Ovary (tissue), 10 donors: ENCODE measurements at places on chromosomes 2 and 18. TPM values are rescaled to one million over a fixed set of nuclear protein-coding genes. Genes with fewer than 3 reads are reported as not detected.

GRCh38 chr2:227853204-227853629 lies 18.2 kb upstream of the DAW1 start:
- H3K4me3 ChIP-seq: no peak overlapping the region
- no peaks in the 10 kb centered on the region for H3K27me3 ChIP-seq
- H3K36me3 ChIP-seq: no peaks in the 10 kb centered on the region
- no peak overlapping the region for H3K27ac ChIP-seq
- no peaks in the 10 kb centered on the region for H3K4me1 ChIP-seq
- no peak for DNase-seq

- H3K36me3 ChIP-seq: no peaks in the 10 kb centered on the region
- H3K4me1 ChIP-seq: no peaks in the 10 kb centered on the region
- no peak overlapping the region for H3K4me3 ChIP-seq
- DNase-seq: no peak
These were observed 52.9 kb downstream of the NR4A2 start for GRCh38 chr2:156279446-156280150.

DNA sequence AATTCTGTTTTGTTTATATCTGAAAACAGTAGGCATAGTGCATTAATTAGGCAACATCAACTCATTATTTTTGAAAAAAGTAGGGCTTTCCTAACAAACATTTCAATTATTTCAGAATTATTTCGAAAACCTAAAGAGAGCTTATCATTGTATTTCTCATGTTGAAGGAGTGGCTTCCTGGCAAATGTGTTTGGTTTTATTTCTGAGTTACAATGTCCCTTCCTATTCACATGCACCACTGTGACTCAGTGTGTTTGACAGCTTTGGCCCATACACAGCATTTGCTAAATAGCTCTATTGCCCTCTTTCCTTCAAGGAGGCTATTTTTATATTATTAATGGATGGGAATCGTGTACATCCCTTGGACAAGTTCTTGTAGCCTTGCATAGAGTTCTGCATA lies 205.9 kb downstream of the PTGR3 start:
- peaks cover 6% of the 10 kb centered on the region for H3K4me1 ChIP-seq
- no peak overlapping the region for H3K27ac ChIP-seq
- no peak overlapping the region for H3K4me3 ChIP-seq
- no peak for DNase-seq
- no peaks in the 10 kb centered on the region for H3K36me3 ChIP-seq

DNA sequence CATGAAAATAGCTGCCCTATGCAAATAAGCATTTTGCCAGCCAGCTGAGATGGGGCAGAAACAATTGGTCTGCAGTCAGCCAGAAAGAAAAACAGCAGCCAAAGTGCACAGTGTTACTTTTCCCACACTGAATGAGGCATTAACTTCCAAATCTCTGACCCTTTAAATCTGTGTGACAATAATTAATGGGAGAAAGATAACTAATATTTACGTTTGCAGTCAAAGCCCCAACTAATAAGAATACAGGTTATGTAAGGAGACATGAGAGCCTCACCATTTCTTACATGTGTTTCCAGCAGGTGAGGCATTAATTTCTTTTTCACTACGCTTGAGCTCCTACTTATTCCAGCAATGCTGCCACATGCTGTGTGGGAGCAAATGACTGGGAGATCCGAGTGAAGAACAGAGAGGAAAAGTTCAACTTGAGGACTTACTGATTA lies 339.0 kb downstream of the SATB2 start:
- no peak overlapping the region for H3K4me3 ChIP-seq
- no peak overlapping the region for H3K27ac ChIP-seq
- no peaks in the 10 kb centered on the region for H3K27me3 ChIP-seq
- no peaks in the 10 kb centered on the region for H3K36me3 ChIP-seq
- DNase-seq: no peak
- H3K4me1 ChIP-seq: no peaks in the 10 kb centered on the region

DNA sequence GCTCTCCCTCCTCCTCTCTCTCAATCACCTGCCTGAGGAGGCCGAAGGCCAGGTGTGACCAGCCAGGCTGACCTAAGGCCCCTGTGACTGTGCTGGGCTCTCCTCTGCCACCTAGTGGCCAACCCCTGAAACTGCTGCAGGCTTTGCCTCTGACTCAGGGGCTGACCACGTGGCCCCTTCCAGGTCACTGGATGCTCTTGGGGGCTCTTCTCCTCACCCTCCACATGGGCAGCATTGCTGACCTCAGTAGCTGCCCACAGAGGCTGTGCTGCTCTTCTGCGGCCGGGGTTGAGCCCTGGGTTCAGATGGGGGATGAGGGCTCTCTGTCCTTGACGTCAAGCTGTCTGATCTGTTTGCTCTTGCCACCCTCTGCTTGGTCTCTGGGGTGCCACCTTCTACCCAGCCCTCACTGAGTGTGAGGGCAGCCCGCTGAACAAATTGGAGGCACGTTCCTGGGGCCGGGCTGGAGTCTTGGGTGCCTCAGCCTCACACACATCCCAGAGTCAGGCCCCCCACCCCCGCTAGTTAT lies 122.7 kb downstream of the TWIST2 start:
- no peaks in the 10 kb centered on the region for H3K36me3 ChIP-seq
- H3K4me1 ChIP-seq: peaks cover 16% of the 10 kb centered on the region
- no peaks in the 10 kb centered on the region for H3K27me3 ChIP-seq
- peak; percentile 76 for DNase-seq

DNA sequence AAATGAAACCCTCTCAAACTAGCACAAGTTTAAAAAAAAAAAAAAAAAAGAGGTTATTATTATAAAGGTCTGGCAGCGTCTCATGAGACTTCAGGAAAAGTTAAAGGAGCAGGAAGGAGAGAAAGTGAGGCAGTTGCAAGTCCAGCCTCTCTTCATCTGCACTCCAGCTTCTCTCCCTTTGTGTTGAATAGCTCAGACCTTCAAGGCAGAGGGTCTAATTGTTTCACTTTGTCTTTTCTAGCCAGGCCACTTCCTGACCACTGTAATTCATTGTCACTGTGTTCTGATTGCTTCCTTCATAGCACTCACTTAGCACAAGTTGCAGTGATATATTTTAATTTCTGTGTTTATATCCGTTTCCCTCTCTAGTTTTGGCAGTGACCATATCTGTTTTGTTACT lies 99.9 kb downstream of the SPATS2L start:
- no peak for DNase-seq
- no peak overlapping the region for H3K27ac ChIP-seq
- H3K4me1 ChIP-seq: peaks cover 6% of the 10 kb centered on the region
- H3K27me3 ChIP-seq: no peaks in the 10 kb centered on the region
- no peak overlapping the region for H3K4me3 ChIP-seq
- H3K36me3 ChIP-seq: no peaks in the 10 kb centered on the region

GRCh38 chr2:210814251-210815025 lies 258.0 kb downstream of the CPS1 start:
- H3K4me3 ChIP-seq: no peak overlapping the region
- no peak for DNase-seq
- H3K4me1 ChIP-seq: no peaks in the 10 kb centered on the region
- H3K27me3 ChIP-seq: no peaks in the 10 kb centered on the region
- H3K36me3 ChIP-seq: no peaks in the 10 kb centered on the region

DNA sequence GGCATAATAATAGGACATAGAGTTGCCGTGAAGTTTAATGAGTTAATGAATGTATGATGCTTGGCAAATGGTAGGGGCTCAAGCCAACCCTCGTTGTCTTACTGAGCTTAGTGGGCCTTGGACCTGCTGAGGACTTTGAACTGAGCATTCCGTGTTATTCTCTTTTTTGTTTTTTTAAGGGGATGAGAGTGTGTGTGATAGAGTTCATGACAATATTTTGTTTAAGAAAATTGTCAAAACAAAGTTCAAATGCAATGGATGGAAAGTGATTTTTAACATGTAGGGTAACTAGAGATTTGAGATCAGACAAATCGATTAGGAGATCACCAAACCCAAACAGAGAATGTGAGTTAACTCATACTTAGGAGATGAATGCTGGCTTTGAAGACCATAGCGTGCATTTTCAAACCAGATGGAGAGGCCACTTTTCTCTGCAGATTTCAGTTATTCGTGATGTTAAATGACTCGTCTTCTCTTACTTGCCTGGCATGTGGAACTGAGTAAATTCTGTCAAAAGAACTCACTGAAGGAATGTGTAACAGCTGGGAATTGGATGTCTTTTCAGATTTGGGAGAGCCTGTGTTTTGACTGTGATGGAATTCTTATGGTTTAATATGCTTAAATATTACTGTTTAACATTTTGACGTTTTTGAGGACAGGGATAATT lies 88.7 kb downstream of the NEDD4L start:
- no peaks in the 10 kb centered on the region for H3K36me3 ChIP-seq
- no peaks in the 10 kb centered on the region for H3K27me3 ChIP-seq
- no peak overlapping the region for H3K27ac ChIP-seq
- no peak for DNase-seq
- no peak overlapping the region for H3K4me3 ChIP-seq
- no peaks in the 10 kb centered on the region for H3K4me1 ChIP-seq

- no peak overlapping the region for H3K4me3 ChIP-seq
- H3K27me3 ChIP-seq: no peaks in the 10 kb centered on the region
- H3K4me1 ChIP-seq: no peaks in the 10 kb centered on the region
These were observed 7.6 kb upstream of the SPDYA start for GRCh38 chr2:28802975-28803429.

DNA sequence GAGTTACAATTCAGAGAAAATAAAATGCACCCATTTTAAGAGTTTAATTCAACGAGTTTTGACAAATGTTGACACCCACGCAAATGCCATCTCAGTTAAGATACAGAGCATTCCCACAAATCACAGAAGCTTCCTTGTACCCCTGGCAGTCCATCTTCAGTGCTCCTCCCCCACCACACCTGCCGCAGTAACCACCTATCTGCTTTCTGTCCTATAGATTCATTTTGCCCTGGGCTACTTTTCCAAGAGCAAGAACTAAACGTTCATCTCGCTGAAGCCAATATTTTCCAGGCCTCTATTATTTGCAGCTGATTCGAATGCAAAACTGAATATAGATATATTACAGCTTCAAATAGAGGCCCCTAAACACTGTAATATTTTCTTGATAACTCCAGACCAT lies 13.4 kb upstream of the HPCAL1 start:
- H3K27ac ChIP-seq: no peak overlapping the region
- H3K27me3 ChIP-seq: no peaks in the 10 kb centered on the region
- H3K4me1 ChIP-seq: no peaks in the 10 kb centered on the region
- DNase-seq: no peak

- H3K27me3 ChIP-seq: no peaks in the 10 kb centered on the region
- no peak for DNase-seq
- H3K4me1 ChIP-seq: peaks cover 12% of the 10 kb centered on the region
- H3K27ac ChIP-seq: peak overlapping the region; percentile 26
These were observed 604 bp upstream of the STK11IP start for GRCh38 chr2:219596954-219597551.

DNA sequence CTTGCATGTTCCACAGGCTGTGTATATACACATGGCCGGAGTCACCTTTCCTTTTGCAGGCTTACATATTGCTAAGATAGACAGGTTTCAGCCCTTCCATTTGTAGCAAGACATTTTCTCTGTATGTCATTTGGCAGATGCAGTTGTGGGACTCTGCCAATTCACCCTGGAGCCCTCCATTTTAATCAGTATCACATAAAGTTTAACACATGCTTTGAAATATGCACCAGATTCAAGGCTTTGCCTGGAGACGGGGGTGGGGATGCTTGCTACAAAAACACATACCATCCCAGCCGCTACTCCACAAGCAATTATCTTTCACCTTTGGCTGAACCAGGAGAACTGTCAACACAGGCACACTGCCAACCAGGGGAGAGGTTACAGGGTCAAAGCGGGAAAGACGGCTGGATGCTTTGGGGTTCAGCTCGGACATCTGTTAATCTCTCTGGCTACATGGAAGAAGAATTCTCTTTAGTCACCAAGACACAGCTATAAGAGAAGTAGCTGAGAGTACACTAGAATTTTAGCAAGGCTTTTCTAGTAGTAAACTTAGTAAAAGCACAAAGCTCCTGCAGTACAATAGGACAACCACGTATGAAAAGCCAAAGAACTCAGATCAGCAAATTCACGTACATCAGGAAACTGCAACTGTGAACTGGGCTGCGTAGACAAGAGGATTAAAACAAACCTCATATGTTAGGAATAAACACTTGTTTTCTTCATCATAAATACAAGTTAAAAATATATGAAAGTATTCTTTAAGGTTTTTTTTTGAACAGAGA lies 130.9 kb downstream of the EXOC6B start:
- peaks cover 7% of the 10 kb centered on the region for H3K4me1 ChIP-seq
- H3K27ac ChIP-seq: no peak overlapping the region

- no peaks in the 10 kb centered on the region for H3K4me1 ChIP-seq
- H3K4me3 ChIP-seq: no peak overlapping the region
- H3K36me3 ChIP-seq: no peaks in the 10 kb centered on the region
- peak; percentile 43 for DNase-seq
- no peaks in the 10 kb centered on the region for H3K27me3 ChIP-seq
- no peak overlapping the region for H3K27ac ChIP-seq
These were observed 46.5 kb downstream of the DPP10 start for GRCh38 chr2:114488841-114489530.

- H3K4me3 ChIP-seq: no peak overlapping the region
- H3K27me3 ChIP-seq: no peaks in the 10 kb centered on the region
- H3K27ac ChIP-seq: no peak overlapping the region
These were observed 25.3 kb downstream of the DYNAP start for GRCh38 chr18:54616220-54616848.

GRCh38 chr2:62202019-62202722 lies 6.3 kb downstream of the B3GNT2 start:
- H3K4me1 ChIP-seq: peaks cover 10% of the 10 kb centered on the region
- no peak overlapping the region for H3K4me3 ChIP-seq
- no peak overlapping the region for H3K27ac ChIP-seq

- H3K27ac ChIP-seq: no peak overlapping the region
- H3K27me3 ChIP-seq: no peaks in the 10 kb centered on the region
- H3K4me3 ChIP-seq: no peak overlapping the region
These were observed 296.6 kb downstream of the LRRTM1 start for GRCh38 chr2:80007777-80008503.

DNA sequence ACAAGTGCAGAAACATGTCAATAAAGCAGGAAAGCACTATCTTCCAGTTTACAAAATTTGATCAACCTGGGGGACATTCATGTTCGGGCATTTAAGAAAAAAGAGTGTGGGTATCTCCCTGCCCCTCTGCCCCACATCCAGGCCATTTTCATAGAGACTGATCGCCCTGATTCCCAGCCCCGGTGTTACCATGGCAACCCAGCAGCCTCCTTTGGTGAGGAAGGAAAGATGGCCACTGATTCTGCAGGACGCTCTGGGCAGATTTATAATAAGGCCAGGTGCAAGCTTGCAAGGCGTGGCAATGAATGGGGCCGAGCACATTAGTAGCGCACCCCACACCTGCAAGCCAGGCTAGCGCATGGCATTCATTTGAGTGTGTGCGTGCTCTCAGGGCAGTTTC lies 36.7 kb upstream of the ARL4C start:
- no peak overlapping the region for H3K27ac ChIP-seq
- no peaks in the 10 kb centered on the region for H3K27me3 ChIP-seq
- no peak overlapping the region for H3K4me3 ChIP-seq
- H3K36me3 ChIP-seq: no peaks in the 10 kb centered on the region

GRCh38 chr18:55432307-55433040 lies 155.5 kb downstream of the TCF4 start:
- H3K36me3 ChIP-seq: no peaks in the 10 kb centered on the region
- H3K4me1 ChIP-seq: peaks cover 4% of the 10 kb centered on the region
- no peak for DNase-seq
- no peak overlapping the region for H3K4me3 ChIP-seq
- no peak overlapping the region for H3K27ac ChIP-seq

GRCh38 chr2:110673201-110673600 lies 4.7 kb downstream of the BUB1 start:
- H3K27ac ChIP-seq: no peak overlapping the region
- H3K27me3 ChIP-seq: no peaks in the 10 kb centered on the region
- no peaks in the 10 kb centered on the region for H3K36me3 ChIP-seq
- no peak overlapping the region for H3K4me3 ChIP-seq

The REG3A gene
- total RNA-seq: 0.41 TPM

The SP140L gene
- 7.1 TPM for total RNA-seq

The MDH1B gene
- 16.7 TPM for total RNA-seq

The AMER3 gene
- total RNA-seq: not detected

The MRPL44 gene
- total RNA-seq: 12.6 TPM

The XRCC5 gene
- total RNA-seq: 135 TPM

The ZAP70 gene
- 2.0 TPM for total RNA-seq

The SCYGR1 gene
- total RNA-seq: not detected

The CCNYL1 gene
- total RNA-seq: 8.3 TPM
